ENCODE measurements at places on chromosomes 12 and 14.

DNA sequence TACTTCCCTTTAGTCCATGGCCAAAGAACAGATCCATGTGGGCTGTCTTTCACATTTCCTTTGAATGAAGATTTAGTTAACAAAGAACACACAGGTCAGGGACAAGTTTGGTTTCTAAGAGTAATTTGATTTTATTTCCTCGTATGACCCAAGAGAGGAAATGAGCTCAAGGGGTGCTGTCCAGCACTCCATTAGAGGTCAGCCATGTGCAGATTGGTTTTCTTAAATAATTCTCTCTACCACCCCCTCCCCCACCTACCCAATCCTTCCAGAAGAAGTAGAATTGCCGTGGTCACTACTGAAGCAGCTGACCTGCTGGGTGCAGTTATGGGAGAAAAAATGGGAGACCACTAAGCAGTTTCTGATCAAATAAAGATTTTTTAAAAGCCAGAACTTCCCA, 13.9 kb upstream of the OAS1 start:
- no peak for DNase-seq

DNA sequence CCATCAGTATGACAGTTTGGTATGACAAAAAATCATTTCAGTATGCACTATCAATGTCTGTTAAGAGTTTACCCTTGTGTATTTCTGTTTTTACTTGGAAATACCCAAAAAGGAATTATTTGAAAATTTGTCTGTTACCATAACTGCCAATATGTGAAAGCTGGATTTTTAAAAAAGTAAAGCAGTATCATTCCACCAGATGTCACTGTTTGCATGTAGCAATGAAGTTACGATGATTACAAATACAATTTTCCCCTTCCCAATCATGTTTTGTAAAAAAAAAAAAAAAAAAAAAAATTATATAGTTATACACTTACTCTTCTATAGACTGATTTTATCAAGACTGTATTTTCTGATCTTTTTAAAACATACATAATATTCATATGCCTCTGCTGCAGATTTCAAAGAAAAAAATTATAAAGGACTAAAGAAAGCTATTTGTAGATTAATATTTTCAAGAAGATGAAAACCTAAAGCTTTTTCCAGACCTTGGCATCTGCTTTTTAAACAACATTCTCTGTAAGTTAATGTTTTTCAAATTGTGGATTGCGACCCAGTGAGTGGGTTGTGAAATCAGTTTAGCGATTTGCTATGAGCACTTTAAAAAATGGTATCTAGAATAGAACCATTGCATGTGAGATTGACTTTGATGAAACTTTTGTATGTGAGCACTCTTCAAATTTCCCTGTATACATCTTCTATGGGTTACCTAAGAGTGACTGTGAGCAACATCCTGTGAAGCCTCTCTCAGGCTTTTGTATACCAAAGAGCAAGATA, 114.2 kb downstream of the TTC6 start:
- no peak for DNase-seq

GRCh38 chr14:71300566-71301330, 393.5 kb downstream of the PCNX1 start:
- no peak for DNase-seq

DNA sequence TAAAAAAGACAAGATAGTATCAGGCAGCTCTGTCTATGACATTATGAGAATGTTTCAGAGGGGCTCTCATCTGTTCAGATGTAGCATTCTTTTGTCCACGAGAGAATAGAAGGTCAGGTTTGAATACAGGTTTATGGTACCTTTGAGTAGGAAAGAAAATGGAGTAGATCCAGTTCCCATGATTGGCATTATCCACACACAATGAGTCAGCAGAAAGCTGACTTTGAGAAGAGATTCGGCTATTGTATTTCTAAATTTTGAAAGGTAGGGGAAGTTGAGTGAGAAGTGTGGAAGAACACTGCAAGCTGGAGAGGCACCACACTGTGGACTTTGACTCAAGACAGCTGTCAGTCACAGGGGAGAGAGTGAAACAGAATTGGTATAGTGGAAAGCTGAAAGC, 135.4 kb downstream of the SYT10 start:
- DNase-seq: no peak

GRCh38 chr14:51873221-51873893, 12.9 kb downstream of the GNG2 start:
- peak; percentile 72 for DNase-seq

DNA sequence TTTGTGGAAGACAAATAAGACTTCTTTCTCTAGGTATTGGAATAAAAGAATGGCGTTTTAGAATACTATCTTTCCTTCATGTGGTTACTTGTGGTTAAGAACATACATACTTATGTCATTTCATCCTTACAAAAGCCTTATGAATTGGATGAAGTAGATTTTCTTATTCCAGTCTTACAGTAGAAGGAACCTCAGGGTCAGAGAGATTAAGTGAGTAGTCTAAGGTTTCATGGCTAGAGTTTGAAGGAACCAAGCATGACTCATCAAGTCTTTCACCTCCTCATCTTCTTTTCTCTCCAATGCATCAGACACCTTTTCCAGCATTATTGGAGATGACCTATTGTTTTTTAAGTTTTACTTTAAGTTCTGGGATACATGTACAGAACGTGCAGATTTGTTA, 92.9 kb upstream of the NEDD1 start:
- DNase-seq: no peak

- DNase-seq: no peak
Measured at GRCh38 chr14:69845050-69845581, 34.1 kb upstream of the SMOC1 start.

DNA sequence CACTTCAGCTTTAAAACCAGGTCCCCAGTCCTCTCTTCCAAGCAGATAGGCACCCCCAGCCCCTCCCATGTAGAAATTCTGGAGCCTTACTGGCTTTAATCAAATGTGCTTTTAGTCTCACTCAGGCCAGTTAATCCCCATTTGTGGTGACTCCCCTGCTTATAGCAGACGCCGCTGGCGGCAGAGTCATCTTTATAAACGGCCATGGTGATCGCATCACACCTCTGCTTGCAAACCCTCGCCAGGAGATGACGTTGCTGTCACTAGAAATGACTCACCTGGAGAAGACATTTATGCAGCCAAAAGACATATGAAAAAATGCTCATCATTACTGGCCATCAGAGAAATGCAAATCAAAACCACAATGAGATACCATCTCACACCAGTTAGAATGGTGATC, 369.3 kb downstream of the VRK1 start:
- DNase-seq: no peak

DNA sequence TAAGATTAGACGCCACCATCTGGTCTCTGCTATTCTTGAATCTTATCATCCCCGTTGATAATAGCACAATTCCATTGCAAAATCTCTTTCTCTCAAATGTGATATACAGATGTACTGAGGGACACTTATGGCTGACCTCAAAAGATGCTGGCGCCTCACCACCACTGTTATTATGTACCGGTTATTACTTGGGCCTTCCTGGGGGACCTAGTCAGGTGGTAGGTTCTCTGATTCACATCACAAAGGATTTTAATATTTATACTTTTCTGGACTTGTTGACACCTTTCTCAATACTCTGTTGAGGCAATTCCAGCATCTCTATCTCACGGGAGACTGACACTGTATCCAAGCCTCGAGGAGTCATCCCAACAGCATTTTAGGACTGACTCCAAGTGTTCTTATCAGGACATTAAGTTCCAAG, 21.3 kb upstream of the FAM234B start:
- no peak for DNase-seq

DNA sequence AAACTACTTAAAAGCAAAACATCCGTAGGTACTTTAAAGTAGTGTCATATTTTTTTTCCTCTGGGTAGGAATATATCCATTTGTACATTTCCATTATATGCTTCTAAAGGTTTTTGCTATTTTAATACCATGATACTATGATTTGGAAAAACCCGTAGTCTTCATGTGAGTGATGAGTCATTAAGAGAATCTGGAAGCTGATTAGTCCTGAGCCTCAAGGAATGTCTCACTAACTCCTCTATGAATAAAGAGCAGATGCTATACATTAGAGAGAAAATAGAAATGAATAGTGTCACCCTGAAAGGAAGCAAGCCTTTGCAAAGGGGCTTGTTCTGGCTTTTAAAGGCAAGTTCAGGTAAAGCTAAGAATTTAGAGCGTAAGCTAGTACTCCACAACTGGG, 432.1 kb downstream of the CCDC91 start:
- DNase-seq: no peak

- DNase-seq: peak; percentile 96
Measured at GRCh38 chr12:990661-991349, at the start of gene ERC1. Gene ERC1 (plus strand): TSS chr12:991223. CDS start chr12:1027904, 36,681 bp downstream.

GRCh38 chr12:95980437-95980836, 15.7 kb downstream of the HAL start:
- no peak for DNase-seq

DNA sequence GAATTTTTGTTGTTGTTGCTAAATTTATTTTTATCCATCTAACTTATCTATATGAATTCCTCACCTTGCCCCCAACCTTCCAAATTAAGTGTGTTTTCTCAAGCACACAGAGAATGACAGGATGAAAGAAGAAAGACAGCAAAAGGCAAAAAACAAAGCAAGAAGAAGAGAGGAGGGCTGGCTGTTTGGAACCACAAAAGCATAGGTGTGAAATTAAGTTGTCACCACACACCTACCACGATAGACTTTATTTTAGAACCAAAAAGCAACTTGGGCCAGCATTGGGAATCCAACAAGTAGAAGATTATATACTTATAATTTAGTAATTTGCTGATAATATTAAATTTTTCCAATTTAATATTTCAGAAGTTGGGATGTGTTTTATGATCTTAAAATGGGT, 58.7 kb upstream of the REP15 start:
- no peak for DNase-seq

DNA sequence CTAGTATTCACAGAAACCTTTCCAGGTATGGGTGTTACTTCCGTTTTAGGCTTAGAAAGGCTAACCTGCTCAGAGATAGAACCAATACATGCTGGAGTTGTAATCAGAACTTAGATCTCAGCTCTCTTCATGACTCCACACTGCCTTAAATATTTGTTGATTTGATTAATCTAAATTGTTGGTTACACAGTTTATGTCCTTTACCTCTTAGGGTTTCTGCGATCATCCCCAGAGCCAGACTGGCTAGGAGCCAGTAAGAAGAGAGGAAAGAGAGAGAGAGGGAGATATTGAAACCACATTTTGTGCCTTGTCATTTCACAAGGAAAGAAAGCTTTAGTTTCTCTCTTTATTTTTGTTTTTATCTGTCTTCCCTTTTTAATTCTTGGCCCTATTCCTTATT, 16.8 kb upstream of the MGP start:
- DNase-seq: no peak
